NCI-H526 (cell line): ENCODE measurements at places on chromosomes 3 and 15.

GRCh38 chr15:58039079-58040035, 26.2 kb downstream of the ALDH1A2 start:
- no peak for DNase-seq

DNA sequence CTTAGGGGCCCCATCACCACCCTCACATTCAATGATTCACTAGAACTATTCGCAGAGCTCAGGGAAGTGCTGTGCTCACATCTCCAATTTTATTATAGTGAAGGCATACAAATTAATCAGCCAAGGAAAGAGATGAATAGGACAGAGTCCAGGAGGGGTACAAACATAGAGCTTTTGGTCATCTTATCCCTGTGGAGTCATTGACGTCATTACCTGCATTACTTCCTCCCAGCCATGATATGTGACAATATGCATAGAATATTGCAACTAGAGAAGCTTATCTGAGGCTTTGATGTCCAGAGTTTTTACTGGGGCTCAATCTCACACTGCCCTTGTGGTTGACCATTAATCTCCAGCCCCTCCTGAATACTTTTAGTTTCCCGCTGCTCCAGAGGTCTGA, 1.5 kb downstream of the IQCH start:
- no peak for DNase-seq

DNA sequence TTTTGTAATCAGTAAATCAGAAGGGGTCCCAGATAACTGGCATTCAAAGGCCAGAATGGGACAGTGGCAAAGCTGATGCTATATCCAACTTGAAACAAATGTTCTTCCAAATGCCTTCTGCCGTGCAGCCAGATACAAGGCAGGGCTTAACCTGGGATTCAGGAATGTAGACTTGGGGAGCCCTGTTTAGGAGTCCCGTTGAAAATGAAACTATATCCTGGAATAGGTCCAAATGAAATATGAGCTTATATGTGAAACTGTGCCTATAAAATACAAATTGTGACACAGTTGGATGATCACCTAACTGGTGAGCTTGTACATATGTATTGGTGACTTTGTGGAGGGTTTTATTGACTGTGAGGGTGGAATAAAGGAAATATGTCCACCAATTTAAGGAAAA, 28.7 kb downstream of the FRMD4B start:
- DNase-seq, result no peak

- DNase-seq, result no peak
Measured at GRCh38 chr3:150270883-150271590, 137.1 kb upstream of the TSC22D2 start.

- no peak for DNase-seq
Measured at GRCh38 chr3:195009616-195010015, 261.3 kb downstream of the XXYLT1 start.

DNA sequence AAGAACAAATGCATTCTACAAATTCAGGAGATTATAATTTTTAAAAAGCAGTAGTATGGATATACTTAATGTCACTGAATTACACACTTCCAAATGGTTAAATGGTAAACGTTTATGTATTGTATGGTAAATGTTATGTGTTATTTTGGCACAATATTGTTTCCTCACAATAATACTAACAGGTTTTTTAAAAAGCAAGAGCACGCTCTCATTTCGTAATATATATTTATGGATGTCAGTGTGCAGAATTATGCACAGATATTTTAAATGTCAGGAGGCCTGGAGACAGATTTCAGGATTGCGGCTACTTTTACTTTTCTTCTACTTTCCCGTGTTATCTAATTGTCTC, 533 bp downstream of the ZNF445 start:
- no peak for DNase-seq

GRCh38 chr3:142858043-142858442, 30.8 kb downstream of the PCOLCE2 start:
- DNase-seq, result peak; percentile 71
